ENCODE measurements at places on chromosomes 6 and 20.

DNA sequence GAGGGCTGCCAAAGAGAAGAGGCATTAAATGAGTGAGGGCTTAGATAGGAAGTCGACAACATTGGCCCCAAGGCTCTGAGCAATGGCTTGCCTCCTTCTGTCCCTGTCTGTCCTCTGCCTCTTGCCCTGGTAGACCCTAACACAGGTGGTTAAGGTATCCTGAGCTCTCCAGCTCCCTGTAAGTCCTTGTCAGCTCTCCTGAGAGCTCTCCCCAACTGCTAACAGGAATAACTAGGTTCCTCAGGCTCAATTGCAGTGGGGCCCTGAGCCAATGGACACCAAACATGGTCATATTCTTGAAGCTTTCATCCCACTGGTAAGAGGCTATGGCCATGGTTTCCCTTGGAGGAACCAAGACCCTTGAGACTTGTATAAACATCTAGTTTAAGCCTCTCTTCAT is 5.0 kb upstream of the CPNE1 start:
- no peak for DNase-seq

DNA sequence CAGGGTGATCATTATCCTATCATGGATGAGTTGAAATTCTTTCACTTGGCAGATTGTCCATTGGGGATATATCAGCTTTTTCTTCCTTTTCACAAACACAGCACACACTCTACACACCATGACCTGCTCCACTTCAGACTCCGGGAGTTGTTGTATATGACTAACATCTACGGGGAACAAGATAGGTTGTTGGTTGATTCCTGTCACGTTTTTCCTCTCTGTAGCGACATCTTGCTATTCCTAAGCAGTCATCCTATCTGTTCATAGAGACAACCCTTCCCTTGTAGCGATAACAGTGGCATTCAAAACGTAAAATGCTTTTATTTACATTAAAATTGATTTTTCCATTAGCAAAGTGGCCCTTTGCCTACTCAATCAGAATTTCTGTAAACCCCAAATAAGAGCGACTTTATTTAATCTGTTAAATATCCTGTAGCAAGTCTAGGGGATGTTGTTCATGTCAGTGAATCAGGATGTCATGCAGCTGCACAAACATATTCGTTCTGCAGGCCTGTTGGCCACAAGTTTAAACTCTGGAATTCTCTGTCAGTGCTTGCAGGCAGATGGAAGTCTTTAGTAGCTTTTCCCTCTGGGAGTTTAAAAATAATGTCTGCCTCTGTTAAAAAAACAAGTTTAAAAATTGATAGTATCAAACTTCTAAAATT is 23.1 kb downstream of the PHACTR2 start:
- DNase-seq, result no peak

DNA sequence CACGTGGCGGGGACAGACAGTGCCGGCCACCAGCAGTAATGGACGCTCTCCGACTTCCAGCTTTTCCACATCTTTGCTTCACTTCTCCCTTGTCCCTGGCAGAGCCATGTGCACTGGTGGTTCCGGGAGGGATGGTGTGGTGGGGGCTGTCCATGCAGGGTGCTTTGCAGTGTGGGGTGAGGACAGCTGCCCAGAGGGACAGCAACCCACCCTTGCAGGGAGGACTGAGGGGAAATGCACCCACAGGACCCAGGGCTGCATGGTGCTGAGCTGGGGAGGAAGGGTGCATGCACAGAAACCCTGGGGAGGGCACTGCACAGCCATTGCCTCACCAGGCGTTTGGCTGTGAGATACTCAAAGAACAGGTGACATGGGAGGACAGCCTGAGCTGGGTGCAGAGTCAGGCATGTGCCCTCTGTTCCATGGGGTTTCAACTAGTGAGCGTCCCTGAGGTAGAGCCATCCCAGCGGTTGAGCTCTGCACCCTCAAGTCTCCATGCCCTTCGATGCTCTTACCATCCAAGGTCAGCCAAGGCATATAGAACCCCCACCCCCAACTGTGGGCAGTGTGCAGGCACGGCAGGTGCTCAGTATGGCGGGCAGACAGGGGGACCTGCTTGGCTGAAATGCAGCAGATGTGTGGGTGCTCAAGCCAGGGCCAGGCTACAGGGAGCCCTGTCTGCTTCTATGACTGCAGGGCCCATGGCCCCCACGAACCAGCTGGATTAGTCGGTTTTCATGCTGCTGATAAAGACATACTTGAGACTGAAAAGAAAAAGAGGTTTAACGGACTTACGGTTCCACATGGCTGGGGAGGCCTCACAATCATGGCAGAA is 239.7 kb downstream of the TTLL2 start:
- no peak for DNase-seq

DNA sequence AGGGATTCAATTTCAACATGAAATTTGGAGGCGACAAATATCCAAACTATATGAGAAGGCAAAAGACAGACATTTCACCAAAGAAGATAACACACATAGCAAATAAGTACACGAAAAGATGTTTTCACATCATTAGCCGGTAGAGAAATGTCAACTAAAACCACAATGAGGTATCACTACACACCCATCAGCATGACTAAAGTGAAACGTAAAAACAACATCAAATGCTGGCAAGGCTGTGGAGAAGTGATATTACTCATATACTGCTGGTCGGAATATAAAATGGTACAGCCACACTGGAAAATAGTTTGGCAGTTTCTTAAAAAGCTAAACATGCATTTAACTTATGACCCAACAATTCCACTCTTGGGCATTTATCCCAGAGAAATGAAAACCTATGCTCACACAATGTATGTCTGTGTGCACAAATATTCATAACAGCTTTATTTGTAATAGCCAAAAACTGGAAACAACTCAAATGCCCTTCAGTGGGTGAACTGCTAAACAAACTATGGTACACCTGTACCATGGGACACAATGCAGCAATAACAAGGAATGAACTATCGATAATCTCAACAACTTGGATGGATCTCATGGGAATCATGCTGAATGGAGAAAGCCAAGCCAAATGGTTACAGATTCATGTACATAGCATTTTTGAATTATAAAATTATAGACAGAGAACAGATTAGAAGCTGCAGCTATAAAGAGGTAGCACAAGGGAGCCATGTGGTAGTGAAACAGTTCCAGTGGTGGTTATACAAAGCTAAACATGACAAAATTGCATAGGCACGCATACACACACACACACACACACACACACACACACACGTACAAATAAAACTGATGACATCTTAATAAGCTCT is 8.6 kb downstream of the ADAT2 start:
- DNase-seq, result no peak

GRCh38 chr20:40938020-40938419 is 90.6 kb upstream of the TOP1 start:
- no peak for DNase-seq

DNA sequence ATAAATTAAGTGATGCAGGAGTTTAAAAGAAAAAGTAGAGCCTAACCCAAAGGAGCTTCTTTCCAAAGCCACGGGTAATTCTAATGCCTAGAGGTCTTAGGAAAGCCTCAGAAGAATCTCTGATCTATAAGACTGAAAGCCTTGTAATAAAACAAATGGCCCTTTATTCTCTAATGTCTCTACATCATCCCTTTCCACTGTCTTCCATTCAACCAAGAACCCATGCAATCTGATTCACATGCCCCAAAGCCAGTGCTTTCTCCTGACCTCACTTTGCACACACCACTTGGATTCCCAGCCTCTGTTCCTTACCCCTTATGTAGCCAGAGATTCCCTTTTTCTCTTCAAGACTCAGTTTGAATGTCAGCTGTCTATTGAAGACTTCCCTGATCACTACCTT is 252.9 kb upstream of the NRSN1 start:
- DNase-seq, result no peak

DNA sequence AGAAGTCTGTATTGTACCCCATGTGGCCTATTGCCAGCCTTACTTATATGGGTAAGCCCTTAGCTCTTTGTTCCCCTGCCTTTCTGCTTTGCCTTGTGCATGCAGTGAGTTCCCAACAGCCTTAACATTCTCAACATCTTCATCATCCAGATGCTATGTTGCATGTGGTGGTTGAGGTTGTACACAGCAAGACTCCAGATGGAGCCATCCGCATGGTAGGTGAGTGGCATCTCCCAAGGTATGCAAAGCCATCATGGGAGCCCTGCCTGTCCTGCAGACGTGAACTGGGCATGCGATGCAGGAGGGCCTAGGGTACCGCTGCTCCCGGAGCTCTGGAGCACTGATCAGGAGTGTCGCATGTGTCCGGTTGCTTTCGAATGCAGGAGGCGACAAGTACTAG is 16.1 kb downstream of the CEP43 start:
- DNase-seq, result no peak

- DNase-seq, result no peak
Measured at GRCh38 chr6:169894377-169894960, 143.0 kb downstream of the ERMARD start.

- DNase-seq, result no peak
Measured at GRCh38 chr6:145733207-145733606, 2.1 kb downstream of the EPM2A start.

DNA sequence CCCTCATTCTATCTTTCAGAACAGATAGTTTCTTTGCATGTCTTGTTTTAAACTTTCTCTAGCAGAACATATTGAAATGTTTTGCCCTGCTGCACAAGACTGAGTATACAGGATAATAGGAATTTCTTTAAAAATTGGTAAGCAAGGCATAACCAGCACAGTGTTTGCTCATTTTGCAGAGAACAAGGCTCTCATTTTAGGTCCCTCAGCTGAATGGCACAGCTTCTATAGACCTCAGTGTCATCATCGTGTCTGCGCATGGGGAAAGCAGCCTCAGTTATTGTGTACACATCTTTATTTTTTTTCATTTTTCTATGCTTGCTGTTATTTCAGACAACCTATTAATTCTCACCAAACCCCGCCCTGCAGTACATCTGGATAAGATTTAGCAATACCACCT is 35.7 kb downstream of the TTI1 start:
- no peak for DNase-seq

GRCh38 chr6:161232010-161232409 is 41.9 kb downstream of the AGPAT4 start:
- DNase-seq, result no peak

GRCh38 chr6:42864602-42865001 is 14.8 kb upstream of the RPL7L1 start:
- no peak for DNase-seq

DNA sequence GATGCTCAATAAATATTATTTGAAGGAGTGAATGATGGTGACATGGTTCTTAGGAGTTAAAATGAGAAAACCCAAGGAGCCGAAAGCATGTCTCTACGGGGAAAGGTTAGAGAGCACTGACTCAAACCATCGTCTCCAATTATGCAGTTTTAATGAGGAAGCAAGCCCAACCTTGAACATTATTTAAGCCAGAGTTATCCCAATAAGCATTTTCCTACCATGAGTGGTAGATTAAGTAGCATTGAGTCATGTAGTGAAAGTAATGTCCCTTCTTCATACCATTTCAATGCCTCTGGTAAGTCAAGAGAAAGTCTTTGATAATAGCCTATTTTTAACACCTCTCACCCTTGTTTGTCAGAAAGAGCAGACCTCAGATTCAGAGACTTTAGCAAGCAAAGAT is 13.5 kb downstream of the TSHZ2 start:
- no peak for DNase-seq

Data from keratinocyte (primary cell).